ENCODE measurements at places on chromosomes 6 and 20.

DNA sequence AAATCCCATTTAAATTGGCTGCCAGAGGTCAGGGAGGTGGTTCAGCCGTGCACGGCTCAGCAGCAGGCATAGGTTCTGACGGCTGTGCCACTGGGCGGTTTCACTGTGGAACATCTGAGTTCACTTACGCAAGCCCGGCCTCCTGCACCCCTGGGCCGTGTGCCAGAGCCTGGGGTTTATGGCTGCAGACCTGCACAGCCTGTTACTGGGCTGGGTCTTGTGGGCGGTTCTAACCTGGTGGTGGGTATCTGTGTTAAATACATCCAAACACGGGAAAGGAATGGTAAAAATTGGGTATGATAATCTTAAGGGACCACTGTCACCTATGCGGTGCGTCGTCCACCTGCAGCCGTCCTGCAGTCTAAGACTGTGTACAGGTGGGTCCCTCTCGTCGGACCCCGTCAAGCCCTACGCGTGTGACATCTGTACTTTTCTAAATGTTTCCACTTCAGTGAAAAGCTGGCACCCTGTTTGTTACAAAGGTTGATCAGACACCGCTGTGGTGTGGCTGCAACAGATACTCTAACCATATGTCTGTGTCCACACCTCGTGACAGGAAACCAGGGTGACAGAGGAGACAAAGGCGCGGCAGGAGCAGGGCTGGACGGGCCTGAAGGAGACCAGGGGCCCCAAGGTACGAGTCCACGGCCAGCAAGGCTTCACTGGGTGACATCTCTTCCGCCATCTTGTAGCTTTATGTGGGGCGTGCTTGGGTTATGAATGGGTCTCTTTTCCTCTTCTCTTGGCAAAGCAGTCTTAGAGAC lies 21.5 kb downstream of the COL9A3 start:
- peak; percentile 67 for DNase-seq

- DNase-seq = no peak
Observed at GRCh38 chr6:106477790-106478189, 117.3 kb downstream of the CRYBG1 start.

DNA sequence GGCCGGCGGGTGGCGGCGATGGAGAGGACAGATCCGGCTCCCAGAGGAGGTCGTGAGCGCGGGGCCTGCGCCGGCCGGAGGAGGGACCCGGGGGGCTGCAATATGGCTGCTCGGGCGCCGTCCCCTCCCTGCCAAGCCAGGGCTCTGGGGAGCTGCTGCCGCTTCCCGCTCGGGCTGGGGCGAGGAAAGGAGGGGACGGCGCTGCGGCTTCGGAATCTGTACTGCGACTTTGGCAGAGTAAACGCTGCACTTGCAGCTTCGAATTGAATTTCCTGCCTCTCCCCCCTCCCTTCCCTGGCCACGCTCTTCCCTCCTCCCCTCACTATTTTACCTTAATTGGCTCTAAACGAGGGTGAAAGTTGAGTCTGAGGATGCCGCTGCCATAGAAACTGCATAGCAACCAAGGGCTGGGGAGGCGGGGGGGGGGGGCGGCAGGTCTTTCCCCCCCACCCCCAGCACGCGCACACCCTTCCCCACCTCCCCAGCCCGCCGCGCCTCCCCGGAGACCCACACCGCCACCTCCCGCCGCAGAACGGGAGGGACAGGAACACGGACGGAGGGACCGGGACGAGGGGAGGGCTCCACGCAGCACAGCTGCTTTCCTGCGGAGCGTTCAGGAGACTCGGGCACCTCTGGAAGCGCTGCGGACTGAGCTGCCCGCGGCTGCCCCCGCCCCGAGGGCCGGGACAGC lies 93.9 kb downstream of the RNASET2 start:
- peak; percentile 23 for DNase-seq

DNA sequence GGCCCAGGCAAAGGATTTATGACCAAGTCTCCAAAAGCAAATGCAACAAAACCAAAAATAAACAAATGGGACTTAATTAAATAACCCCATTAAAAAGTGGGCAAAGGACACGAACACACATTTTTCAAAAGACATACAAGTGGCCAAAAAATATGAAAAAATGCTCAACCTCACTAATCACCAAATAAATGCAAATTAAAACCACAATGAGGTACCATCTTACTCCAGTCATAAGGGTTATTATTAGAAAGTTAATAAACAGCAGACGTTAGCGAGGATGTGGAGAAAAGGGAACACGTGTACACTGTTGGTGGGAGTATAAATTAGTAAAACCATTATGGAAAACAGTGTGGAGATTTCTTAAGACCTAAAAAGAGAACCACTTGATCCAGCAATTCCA lies 71.1 kb downstream of the CEP162 start:
- no peak for DNase-seq

DNA sequence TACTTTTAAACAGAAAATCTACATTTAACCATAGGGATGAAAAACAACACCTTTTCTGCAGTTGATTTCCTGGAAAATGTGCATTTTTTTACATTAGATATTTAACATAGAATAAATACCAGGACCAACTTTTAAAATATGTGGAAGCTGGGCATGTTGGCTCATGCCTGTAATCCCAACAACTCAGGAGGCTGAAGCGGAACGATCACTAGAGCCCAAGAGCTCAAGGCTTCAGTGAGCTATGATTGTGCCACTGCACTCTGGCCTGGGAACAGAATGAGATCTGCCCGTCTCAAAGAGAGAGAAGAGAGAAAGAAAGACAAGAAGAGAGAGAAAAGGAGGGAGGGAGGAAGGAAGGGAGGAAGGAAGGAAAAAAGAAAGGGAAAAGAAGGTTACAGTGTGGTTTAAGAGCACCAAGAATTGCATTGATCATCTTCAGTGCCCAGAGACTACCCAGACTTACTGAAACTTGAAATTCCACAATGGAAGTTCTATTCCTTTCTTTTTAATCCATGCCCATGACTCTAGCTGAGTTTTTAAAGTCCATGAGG lies 189.4 kb upstream of the ARID1B start:
- DNase-seq = no peak

DNA sequence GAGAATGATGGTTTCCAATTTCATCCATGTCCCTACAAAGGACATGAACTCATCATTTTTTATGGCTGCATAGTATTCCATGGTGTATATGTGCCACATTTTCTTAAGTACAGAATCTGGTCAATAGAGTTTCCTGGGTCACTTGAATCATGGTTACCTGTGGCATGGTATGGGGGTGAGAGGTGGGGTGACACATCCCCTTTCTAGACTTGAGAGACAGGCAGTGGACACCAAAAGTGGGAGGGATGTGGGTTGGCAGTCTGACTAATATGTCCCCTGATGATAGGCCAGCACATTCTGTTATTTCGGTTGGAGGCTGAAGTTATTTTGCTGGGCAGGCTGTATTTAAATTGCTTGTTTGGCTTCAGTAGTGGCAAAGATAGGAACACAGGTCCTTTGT lies 78.1 kb downstream of the UST start:
- DNase-seq = no peak

GRCh38 chr20:49823152-49823847 lies 10.7 kb downstream of the SLC9A8 start:
- no peak for DNase-seq

GRCh38 chr20:9809271-9809670 lies 29.6 kb downstream of the PAK5 start:
- no peak for DNase-seq

DNA sequence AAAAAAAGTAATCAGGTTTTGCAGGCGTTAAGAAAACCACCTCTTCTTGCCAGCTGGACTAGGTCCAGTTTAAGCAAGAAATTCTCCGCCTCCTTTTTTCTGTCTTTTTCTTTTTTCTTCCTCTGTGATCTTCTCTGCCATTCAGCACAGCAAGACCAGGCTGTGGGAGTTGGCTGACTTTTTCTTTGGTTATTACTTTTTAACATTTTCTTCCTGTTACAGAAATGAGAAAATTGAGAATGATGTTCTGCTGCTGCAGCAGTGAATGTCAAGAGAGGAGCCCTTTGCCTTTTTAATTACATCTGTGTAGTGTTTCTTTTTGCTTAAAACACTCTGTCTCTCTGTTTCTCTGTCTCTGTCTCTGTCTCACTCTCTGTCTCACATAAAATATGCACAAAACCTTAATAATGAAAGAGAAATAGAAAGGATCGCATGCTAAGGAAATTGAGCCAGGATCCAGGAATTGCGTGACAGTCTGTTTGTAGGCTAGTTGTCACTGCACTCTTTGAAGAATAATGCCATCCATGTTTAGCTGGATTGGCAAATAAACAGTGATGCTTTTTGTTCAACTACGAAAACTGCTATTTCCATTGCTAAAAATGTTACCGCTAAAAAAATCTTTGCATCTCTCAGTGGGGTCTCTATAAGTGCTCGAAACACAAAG lies 103.2 kb upstream of the SUPT3H start:
- peak; percentile 65 for DNase-seq

DNA sequence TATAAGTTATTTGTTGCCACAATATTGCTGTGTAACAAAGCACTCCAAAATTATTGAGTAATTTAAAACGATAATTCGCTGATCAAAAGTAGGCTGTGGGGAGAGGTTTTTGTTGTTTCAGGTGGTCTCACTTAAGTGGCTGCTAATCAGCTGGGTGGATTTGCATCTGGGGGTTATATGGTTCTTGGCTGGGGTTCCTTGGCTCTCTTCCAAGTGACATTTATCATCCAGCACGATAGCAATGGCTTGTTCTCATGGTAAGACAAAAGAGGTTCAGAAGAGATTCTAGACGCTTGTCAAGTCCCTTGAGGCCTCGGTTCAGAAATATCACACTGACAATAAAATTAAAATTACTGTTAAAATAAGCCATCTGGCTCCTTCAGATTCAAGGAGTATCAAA lies 1648.8 kb downstream of the GRIK2 start:
- DNase-seq = no peak

Measured in GM23248 (cell line).